CD4-positive, alpha-beta T cell treated with Interleukin-15 for 4 hours (primary cell): ENCODE measurements at places on chromosomes 7 and 10.
A peak's percentile ranks its signal among the peaks of the same experiment; 100 is the strongest.

DNA sequence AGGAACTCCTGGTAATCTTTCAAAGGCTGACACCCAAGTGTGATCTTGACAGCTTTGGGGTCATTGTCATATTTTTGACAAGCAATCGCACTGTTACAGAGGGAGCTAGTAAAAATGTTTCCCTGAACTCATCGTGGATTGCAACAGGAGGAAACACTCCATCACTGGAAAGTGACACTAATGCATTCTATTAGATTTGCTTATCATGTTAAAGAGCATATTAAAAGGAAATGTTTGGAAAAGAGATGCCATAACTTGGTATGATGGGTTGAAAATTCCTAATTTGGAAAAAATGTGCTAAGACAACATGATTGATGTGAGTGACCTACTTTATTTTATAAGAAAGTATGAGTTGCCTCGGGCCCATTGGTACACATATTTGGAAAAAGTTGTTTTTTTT is 22.7 kb upstream of the EMX2 start:
- DNase-seq = no peak

- no peak for DNase-seq
Measured at GRCh38 chr7:104972500-104972899, 41.5 kb upstream of the KMT2E start.

GRCh38 chr10:20984662-20985061 is 87.6 kb upstream of the NEBL start:
- DNase-seq = no peak

GRCh38 chr7:155064186-155064585 is 5.9 kb upstream of the HTR5A start:
- DNase-seq = no peak

GRCh38 chr7:24827027-24827426 is 69.8 kb upstream of the GSDME start:
- DNase-seq = peak; percentile 36

- no peak for DNase-seq
Measured at GRCh38 chr7:18798088-18798906, 302.7 kb downstream of the HDAC9 start.

DNA sequence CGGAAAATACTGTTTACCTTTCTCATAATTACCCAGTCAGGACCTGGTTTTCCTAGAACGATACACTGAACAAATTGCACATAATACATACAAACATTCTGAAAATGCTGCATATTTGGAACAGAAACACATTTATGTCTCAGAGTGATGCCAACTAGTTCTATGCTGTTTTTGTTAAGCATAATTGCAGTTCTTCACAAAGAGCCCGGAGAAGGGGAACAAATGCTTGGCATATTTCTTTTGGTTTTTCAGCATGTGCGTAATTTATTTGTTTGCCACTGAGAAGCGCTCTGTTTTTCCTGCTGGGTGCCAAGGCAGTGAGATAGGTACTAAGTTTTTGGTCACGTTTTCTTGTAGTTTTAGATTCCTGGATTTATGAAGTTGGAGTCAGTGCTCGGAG is 181.0 kb upstream of the MDFIC start:
- DNase-seq = no peak

DNA sequence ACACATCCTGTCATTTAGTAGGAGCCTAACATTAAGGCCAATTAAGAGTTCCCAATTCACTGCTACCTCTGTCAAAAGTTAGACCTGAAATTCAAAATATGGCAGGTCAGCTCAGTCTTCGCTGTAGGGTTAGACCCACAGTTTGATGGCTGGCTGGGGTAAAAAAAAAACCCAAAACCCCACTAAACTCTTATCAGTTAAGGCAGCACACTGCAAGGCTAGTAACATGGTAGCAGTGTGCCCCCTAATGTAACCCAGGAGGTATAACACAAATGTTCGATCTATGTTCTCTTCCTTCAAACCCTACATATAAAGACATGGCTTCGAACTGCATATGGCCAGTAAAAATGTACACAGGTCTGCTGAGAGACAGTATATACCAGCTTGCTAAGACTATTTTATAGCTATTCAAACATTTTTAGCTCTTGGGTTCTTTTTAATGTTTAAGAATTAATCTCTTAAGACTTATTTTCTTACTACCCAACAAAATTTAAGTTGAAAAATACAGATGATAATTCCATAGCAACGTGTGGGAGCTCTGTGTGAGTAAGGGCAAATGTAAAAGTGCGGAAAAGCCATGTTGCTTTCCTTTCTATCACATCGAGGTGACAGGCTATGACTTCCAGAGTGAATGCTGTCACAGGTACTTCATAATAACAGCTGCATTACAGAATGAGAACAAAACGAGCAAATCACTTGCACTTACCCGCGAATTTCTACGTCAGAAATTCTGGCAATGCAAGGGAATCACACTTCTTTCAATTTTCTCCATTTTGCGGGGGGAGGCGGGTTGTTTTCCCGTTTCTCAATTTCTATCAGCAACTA is 168.4 kb upstream of the IMMP2L start:
- no peak for DNase-seq

GRCh38 chr7:134902058-134902457 is 84.2 kb upstream of the AGBL3 start:
- no peak for DNase-seq

DNA sequence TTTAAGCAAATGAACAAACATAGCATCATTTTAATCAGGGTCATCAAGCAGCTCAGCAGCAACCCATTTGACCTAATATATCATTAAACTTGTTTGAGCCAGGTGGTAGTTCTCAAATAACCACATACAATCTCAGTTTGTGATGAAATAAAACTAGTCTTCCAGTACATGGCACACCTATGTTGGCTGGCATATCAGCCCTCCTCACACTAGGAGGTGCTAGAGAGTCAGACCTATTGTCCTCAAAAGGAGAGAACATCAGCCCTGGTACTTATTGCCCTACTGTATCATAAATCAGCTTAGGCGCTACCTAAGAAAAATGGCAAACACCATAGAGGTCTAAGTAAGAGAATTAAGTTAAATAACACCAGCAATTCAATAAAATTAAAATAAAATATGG is 81.7 kb downstream of the CABCOCO1 start:
- DNase-seq = no peak

DNA sequence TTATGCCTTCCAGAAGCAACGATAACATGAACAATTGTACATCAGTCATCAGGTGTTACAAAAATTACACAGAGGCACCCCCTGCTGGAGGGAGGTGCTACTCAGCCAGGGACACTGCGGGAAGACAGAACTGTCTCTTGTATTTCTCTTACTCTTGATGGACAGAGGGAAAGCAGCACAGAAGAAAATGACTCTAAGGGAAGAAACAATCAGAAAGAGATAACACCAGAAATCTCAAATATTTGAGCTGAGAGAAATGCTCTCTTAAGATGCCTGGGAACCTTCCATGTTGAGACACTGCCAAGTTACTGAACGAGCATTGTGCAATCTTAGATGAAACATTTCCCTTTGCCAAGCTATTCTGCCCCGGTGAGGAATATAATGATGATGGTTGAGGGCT is 227.6 kb upstream of the NPSR1 start:
- no peak for DNase-seq

DNA sequence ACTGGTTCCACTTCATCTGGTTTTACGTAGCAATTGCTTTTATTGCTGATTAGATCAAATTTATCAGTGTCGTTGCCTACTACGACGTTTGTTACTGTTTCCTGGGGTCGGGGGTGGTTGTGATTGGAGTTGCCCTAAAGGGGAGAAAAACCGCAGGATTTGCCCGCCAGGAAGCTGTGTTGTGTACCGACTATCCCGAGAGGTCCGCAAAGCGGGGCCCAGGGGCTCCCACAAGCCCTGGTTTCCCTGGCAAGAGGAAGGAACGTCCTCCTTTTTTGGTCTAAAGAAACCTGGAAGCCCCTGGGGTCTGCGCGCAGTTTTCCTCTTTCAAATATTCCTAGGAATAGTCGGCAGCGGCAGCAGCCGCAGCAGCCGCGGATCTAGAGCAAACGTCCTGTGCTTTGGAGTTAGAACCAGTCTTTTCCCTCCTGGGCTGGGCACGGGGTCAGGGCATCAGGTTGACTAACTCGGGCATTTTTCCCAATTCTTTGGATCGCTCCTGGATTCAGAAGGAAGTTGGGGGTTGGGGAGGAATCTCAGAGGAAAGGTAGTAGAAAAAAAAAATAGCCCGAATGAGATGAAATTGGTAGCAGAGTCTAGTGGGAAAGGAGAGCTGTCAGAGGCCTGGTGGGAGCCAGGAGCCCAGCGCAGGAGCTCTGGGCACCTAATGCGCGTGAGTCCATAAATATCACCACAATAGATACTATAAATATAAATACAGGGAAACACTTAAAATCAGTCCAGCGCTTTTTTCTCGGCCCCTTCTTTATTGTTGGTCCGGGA is 4.6 kb downstream of the VAX1 start:
- DNase-seq = no peak

GRCh38 chr7:55476852-55477780 is 95.2 kb downstream of the VOPP1 start:
- no peak for DNase-seq

DNA sequence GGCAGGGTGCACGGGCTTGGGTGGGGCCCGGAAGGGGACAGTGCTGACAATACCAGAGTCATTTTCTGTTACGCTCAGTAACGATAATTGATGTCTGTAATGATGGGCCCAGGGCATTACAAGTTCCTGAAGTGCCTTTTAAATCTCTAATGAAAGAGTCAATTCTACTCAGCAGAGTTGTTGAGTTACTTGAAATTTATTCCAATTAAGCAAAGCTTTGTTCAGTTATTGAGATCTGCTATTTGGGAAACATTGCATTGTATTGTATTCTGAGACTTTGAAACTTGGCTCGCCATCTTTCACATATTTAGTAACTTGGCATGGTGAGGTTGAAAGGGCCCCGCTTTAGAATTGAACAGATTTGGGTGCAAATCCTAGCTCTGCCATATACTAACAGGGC is 34.7 kb downstream of the MINDY4 start:
- no peak for DNase-seq

DNA sequence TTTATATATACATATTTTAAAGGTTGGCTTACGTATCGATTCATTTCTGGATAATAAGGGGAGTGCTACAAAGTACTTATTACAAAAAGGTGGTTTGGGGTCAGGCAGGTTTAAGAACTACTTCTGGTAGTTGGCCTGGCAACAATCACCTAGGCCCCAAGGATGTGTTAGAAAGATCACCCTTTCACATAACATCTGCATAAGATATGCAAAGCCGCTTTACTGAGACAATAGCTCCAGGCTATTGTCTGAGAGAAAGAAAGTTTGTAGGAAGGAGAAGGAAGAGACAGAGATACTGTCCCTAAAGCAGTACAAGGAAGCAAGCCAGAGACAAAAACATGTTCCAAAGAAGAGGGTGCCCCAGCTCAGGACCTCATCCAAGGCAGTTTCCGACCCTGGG is 6.2 kb downstream of the PAXIP1 start:
- no peak for DNase-seq

GRCh38 chr7:31302356-31302755 is 38.2 kb downstream of the NEUROD6 start:
- DNase-seq = no peak

GRCh38 chr7:3399858-3400257 is 98.8 kb downstream of the SDK1 start:
- no peak for DNase-seq

GRCh38 chr7:97623333-97623732 is 108.6 kb upstream of the TAC1 start:
- no peak for DNase-seq

DNA sequence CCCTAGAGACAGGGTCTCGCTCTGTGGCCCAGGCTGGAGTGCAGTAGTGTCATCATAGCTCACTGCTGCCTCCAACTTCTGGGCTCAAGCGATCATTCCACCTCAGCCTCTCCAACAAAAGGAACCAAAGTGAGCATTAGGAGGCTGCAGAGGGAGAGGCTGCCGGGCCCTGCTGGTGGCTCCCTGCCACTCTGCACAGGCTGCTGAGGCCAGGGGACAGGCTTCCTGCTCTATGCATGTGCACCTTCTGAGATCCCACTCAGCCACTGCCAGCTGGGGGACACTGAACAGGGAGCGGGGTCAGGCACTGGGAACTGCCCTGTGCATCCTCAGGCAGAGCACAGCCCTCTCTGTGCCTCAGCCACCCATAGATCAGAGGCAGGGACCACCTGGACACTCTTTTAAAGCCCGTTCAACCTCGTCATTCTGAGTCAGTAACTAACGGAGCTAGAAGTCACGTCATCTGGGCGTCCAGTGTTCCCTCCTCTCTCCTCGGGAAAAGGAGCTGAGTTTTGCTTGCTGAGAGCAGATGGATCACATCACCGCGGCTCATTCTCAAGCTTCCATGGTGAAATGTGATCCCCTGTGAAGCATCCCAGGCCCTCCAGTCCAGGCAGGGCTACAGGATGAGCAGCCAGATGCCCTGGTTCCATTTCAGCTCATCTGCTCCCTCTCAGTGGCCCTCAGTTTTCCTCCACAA is 109.6 kb downstream of the MYL10 start:
- DNase-seq = no peak

DNA sequence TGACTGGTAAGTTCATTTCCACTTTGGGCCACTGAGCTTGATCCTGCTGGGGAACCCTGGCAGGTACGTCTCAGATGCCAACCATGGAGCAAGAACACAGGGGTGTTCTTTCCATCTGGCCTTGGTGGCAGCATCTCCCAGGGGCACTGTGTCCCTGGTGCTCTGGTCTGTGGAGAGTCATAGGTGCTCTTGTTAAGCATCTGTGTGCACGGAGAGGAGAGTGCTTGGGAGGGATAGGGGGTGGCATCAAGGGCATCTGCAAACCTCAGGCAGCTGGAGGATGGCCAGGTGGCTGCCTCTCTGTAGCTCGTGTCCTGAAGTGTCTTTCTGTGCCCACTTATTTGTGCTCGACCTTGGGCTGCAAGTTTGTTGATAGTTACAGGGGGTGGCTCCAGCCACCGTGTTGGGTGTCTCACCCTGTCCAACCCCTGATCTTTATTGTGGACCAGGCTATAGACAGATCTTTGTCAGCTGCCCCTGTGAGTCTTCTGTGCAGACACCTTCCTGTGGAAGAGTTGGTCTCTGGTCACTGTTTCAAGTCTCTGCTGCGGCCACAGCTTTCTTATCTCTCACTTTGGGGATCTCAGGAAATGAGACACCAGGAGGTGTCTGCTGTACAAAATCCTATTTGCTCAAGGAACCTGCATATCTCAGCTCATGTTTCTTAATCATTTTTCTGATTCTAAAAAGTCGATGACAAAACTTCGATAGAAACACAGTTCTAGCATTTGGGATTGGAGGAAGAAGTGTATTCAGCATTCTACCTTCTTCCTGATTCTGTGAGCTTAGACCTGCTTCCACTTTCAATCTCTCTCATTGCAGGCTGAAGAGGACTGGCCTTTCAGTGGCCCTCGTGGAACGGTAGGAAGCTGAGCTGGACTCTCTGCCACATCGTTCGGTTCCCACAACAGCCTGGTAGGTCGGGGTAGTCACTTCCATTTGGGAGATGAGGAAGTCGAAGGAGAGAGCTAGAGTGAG is 17.2 kb upstream of the GIMAP8 start:
- DNase-seq = no peak

- no peak for DNase-seq
Measured at GRCh38 chr10:13268841-13269240, 31.0 kb downstream of the PHYH start.
